ENCODE measurements at places on chromosomes 5 and 9.

DNA sequence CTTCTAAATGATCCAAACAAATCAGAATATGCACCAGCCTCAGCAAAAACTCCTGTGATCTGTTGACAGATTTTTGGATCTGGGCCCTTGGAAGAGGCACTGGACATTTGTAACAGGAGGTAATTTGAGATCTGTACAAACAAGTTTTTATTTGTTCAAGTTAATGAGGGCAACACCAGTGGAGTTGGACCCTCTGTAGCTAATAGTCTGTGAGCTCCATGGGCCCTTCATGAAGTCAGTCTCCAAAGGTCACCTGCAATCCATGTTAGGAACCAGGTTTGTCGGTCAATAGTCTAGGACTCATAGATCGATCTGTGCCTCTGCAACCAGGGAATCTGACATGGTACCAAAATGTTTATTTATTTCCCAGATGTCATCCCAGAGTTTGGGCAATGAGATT, 40.9 kb downstream of the PAM start:
- DNase-seq: no peak

DNA sequence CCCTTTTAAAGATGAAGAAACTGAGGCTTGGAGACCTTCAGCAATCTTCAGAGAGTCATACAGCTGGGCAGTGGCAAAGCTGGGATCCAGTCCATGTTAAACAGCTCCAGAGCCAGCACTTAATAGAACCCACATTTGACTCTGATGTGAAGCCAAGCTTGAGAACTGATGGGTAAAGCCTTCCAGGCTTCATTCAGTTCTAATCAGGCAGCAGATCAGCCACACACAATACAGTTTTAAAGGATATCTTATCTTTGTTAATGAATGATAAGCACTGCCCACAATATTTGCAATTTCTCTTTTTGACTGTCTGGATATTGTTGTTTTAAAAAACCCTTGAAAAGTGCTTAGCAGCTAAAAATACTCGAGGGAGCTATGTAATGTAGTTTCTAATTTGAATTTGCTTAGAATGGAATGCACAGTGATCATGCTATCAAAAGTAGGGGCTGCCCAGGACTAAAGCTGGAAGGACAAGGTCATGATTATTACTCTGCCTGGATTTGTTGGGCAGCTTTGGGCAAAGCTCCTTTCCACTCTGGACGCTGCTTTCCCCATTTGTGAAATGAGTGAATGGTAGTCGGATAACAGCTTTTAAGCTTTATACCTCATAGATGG, 31.3 kb upstream of the HTR4 start:
- no peak for DNase-seq

- no peak for DNase-seq
Measured at GRCh38 chr5:112064956-112065355, 308.0 kb upstream of the NREP start.

DNA sequence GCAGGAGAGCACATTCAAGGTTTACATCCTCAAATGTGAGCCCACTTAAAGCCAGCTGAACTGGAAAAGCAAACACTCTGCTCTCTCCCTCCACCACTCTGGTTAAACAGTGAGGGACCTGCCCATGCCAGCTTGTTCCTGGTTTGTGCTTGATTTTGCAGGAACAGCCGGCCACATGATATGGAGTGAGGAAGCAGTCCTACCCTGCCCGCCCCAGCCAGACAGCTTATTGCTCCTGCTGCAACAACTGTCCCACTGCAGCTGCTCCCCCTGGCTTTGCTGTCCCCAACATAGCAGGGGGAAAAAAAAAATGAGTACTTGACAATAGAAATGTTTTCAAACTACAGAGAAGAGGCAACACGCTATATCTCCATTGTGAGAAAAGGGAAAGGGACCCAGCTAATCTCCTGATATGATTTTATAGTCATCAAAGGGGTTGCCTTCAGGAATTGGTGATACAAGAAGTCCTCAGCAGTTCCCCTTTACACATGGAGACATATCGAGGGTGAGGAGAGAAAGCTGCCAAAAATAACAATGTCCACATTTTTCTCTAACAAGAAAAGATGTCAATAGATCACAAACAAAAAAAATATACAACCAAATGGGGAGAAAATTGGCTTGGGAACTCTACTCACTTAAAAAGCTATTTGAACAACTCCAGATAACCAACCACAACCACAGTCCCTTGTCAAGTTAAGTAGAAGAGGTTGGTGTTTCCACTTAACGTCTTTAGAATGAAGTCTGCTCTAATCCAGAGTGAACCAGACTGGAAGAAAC, 4.6 kb downstream of the MYO10 start:
- no peak for DNase-seq

GRCh38 chr9:107007402-107007801, 144.4 kb downstream of the ZNF462 start:
- no peak for DNase-seq

DNA sequence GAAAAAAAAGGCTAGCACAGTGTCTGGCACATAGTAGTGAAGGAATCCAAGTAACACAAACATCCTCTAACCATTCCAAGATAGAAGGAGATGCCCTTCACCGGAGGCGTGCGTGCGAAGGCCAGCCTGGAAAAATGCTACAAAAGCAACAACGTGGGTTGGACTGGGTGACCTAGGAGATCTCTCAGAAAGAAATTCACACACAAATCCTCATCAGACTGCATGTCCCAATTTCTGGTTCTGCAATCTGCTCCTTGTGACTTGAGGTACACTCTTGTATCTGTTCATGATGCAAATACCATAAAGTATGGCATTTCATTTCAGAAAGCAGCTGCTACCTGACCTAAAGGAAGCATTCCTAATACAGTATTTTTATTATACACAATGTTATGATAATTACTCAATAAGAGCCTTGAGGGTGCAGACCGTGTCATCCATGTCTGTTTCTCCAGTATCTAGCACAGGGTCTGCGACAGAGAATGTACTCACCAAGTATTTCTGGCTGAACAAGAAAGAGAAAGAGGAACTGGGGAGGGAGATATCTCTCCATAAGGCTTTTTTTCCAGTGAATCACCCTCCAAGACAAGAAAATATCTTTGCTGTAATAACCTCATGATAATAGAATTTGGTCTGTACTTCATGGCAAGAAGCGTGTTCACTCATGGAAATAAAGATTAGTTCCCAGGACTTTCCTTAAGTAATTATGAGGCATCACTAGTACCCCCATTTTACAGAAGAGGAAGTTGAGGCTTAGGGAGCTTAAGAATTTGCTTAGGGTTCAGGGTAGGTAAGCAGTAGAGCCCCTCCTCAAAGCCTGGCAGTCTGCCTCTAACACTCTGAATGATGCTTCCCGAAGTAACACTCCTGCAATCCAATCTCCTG, 138.3 kb downstream of the CDK5RAP2 start:
- no peak for DNase-seq

DNA sequence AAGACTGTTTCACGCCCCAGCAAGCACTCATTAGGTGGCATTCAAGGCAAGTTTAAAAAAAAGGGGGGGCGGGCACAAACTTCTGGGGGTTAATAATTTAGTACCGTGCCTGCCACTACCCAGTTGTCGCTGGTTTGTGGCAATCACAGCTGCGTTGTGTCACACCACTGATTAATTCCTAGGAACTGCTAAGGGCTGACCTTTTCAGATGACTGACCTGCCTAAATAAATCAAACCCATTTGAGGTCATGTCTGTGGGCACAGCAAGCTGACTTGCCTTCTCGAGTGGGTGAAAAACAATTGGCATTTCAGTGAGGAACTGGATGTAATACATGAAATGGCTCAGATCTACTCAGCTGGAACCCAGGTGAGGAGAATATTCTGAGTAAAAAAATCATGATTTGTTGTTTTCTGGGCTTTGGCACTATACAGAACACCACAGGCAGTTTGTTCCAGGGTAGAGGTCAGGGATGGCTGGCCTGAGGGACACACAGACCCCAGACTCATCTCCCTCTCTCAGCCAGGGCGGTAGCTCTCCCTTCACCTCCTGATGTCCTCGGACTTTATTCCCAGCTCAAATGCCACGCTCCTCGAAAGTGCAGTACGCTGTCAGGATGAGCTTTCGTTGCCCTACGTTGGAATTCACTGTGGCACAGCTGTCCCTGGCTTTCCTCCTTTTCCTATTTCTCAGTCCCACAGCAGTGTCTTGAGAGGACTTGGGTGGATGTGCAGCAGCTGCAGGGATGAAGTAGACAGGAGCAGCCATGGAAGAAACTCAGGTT, 15.5 kb upstream of the MGAT1 start:
- DNase-seq: no peak

DNA sequence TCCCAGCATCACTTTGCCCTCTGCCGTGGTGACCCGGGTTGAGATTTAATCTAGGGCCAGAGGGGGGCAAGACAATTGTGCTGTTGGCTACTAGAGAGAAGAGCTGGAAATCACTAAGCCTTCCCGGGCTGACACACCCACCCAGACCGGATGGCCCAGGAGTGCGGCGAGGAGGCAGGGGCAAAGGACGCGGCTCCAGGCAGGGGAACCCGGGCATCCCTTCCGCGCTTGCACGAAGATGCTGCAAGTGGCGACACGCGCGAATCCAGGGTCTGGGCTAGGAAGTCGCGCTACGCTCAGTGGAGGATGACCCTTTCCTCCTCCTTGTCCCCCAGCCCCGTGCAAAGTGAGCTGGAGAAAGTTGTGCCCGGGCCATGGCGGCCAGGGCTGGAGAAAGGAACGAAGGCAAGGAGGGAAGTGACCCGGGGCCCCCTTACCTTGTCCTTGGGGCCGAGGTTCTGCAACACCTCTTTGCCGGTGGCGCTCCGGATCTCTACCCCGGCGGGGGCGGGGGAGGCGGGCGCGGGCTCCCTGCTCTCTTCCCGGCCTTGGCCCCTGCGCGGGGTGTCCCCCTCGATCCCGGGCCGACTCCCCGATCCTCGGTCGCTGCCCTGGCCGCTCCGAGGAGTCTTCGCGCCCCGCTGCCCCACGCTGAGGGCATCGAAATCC, 693 bp downstream of the DPYSL3 start:
- DNase-seq: no peak

GRCh38 chr5:142669477-142669876, 16.4 kb downstream of the FGF1 start:
- DNase-seq: no peak

DNA sequence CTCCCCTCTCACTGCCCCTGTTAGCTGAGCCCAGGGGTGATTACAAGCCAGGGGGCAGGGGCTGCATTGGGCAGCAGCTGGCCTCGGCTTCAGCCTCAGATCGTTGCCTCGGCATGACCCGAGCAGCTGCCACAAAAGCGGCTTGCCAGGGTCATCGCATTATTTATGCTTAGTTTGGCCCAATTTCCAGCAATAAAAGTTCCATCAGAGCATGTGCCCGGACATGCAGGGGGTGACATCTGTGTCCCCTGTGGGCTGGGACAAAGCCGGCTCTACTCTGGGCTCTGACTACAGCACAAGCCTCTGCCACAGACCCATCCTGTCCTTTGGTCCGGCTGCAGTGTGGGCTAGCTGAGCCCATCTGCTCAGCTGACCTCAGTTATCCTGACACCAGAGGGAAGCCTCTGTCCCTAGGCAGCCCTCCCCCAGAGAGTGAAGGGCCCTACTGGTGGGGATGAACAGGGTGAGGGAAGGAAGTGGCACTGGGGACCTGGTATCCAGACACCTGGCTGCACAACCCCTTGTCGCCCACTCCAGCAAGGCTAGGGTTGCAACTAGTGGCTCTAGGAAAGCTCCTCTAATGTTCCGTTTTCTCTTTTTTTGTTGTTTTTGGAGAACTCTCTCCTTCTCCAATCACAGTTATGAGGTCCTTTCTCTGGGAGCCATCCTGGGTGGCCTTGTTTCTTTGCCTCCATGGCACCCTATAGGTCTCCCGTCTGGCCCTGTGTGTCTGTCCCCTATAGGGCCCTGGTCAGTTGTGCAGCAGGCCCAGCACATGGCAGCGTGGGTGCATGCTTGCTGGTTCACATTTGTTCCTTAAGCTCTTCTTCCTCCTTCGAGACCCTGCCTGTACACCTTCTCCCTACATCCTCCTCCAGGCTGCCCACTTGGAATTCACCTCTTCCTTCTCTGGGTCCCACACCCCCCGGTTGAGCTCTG, 13.3 kb upstream of the GADD45G start:
- no peak for DNase-seq

DNA sequence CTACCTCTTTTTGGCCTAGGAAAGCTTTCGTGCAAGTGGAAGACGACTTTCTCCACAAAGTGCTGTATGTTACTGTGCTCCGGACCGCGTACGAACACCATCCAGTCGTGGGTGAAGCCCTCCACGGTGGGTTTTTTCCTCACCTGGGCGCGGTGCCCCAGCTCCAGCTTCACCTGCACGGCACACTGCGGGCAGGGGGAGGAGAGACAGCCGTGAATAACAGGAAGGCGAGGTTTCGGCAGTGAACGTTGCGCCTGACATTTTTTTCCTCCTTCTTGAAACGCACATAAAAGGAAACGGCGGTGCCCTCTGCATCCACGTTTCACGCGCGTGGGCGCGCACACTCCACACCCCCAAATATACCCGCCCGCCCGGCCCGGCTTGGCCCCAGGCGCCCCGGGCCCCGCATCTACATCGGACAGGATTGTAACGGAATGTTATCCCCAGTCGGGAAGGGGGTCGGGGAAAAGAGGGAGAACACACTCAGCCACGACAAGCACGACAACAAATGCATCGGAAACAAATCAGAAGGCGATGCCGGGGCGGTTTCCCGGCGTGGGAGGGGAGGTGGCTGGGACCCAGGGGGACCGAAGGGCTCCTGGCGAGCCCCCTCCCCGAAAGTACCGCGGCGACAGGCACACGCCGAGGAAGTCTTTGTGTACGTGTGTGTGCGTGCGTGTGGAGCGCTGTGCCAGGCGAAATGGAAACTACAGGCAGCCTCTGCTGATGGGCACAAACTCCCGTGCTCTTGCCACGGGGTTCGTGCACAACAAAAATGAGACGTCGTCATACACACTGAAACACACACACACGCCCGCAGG, 1.4 kb downstream of the MLLT3 start:
- DNase-seq: peak; percentile 27

DNA sequence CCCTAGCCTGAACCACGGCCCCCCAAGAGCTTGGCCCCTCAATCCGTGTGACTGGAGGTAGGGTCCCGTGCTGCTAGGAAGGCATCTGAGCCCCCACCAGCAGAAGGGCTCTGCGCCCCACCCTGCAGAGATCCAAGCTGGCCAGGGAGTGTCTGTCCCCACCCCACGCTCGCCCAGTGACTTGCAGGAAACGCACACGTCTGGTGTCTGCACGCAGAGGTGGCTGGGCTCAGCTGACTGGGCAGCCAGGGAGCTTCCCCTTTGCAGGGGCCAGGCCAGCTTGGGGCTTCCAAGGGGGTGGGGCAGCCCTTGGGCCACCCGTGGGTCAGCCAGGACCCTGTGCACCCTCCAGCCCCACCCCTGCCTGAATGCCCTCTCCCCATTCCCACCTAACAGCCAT, 24.3 kb downstream of the NOTCH1 start:
- DNase-seq: no peak

GRCh38 chr5:14663734-14664269, 716 bp upstream of the OTULIN start:
- DNase-seq: no peak

GRCh38 chr5:4514067-4514648, 626.0 kb upstream of the ADAMTS16 start:
- no peak for DNase-seq

DNA sequence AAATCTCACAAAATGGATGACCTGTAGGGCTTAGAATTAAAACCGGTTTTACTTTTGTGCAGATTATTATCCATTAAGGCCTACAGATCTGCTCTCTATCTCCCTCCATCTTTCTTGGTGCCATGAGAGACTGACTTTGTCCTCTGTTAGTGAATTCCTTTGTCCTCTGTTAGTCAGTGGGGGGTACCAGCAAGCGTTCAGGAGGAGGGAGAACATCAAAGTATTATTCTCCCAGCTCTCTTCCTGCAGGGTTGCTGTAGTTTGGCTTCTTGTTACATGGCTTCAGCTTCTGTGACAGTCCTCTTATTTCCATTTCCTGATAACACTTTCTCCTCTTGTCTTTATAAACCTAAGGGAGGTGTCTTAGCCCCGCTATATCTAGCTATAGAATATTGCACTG, 850.5 kb upstream of the SEMA6A start:
- no peak for DNase-seq

GRCh38 chr5:108953940-108954339, 206.2 kb downstream of the FER start:
- DNase-seq: no peak
